ENCODE measurements at places on chromosomes 5 and 9. TPM values are rescaled to one million over a fixed set of nuclear protein-coding genes. Genes with fewer than 3 reads are reported as not detected.

GABRA6 gene
- not detected for total RNA-seq

PITX1 gene
- total RNA-seq = not detected

ABHD17B gene
- total RNA-seq = 10.9 TPM

LRRC70 gene
- total RNA-seq = 2.0 TPM

LRRC19 gene
- total RNA-seq = not detected

CLTB gene
- total RNA-seq = 199 TPM

GALNT10 gene
- total RNA-seq = 19.1 TPM

ECSCR gene
- 21.6 TPM for total RNA-seq

SIMC1 gene
- 6.8 TPM for total RNA-seq

RPS14 gene
- total RNA-seq = 1,239 TPM

PCDHA3 gene
- 0.44 TPM for total RNA-seq

TRIM7 gene
- 5.9 TPM for total RNA-seq

SLC34A1 gene
- not detected for total RNA-seq

DMRT3 gene
- total RNA-seq = not detected

GABRP gene
- not detected for total RNA-seq

PLAC8L1 gene
- total RNA-seq = not detected

NAIP gene
- 13.7 TPM for total RNA-seq

C1QTNF3 gene
- total RNA-seq = 2.5 TPM

SPATA31C1 gene
- not detected for total RNA-seq

IFNA21 gene
- not detected for total RNA-seq

GNA14 gene
- total RNA-seq = 4.2 TPM

ARID3C gene
- total RNA-seq = not detected

DNA sequence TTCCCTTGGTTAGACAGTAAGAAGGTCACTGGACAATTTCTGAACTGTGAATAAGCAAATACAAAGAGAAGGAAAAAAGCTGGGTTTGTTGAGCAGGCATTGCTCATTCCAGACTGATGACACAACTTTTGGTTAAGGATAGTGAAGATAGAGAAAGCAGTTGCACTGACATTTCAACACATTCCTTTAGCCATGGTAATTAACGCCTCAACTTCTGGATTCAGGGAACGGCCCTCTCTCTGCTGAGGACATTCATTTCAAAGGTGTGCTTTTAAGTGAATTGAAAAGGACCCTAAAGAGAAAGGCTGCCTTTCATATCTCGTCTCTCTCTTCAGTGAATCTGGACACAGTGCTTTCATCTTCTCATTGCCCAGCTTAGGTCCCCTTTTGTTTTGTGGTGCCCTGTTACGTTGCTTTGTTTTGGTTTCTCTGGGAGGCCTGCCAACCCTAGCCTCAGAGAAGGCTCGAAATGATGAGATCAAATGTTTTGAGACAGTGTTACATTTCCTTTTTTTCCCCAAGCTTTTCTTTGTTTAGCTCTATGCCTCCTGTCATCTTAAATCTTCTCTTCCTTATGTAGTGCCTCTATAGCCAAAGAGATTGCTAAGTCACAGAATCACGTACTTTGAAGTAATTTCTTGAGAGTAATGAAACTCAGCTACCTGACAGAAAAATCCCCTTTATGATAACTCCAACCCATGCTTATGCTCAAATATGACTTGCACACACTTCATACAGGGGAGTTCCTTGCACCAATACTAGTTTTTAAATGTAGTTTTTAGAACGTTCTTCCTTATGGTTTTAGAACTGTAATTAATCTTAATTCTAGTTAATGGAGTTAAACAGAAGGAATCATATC, 94.4 kb upstream of the IFNE start:
- DNase-seq = peak; percentile 24

DNA sequence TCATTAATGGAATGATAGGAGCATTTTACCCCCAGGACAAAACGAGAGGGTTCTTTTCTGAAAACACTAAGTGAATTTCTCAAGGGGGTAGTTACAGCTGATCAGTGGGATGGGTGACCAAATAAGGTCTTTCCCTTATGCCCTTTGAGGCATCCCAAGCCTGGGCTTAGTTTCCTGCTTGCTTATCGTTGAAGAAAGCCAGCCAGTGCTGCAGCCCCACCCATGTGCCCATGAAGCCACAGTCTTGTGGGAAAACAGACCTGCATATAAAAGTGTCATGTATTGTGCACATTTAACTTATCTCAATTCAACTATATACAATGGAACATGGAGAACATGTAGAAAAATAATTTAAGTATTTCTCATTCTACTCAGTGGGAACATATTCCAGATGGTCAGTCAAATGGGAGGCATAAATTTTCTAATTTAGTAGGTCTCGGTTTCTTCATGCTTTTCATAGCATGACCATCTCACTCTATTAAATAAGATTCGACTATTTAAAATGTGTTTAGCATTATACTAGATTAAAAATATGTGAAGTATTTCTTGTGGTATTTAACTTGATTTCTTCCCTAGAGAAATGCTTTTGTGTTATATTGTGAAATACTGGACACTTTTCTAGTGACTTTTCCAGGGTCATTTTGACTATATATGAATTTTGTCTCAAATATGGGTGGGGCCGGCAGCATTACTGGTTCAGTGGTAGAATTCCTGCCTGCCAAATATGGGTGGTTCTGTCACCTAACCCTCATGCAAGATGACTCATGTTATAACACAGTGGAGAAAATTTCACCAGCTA, 189.7 kb upstream of the SGCD start:
- no peak for DNase-seq

GRCh38 chr9:128454991-128455390, 815 bp upstream of the ODF2 start:
- DNase-seq = no peak

GRCh38 chr9:107174441-107174840, 108.6 kb upstream of the RAD23B start:
- DNase-seq = no peak

DNA sequence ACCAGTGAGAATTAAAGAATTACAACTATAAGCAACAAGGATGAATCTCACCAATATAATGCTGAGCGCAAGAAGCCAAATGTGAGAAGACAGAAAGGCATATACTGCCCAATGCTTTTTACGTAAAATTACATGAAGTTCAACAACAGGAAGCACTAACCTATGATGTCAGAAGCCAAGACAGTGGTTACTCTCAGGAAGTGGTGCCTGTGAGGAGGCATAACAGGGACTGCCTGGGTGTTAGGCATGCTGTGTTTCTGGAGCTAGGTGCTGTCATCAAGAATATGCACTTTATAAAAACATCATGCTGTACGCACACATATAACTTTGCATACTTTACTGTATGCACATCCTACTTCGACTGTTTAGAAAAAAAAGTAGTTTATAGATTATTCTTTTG, 30.1 kb downstream of the FRMD3 start:
- DNase-seq = no peak

DNA sequence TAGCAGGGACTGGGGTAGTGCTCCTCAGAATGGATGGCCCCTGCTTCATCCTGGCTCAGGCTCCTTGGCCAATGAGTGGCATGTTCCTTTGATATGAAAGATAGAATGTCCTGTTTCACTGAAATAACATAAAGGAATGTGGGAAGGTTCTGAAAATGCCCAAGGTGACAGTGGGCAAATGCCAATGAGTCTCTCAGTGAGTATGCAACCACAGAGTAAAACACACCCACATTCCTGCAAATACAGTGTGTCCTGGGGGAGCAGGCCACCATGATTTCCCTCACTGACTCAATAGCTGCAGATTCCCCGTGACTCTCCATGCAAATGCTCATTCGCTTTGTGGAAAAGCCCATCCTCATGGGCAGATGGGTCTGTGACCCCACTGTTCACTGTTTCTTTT, 36.4 kb downstream of the ZNF366 start:
- DNase-seq = no peak

DNA sequence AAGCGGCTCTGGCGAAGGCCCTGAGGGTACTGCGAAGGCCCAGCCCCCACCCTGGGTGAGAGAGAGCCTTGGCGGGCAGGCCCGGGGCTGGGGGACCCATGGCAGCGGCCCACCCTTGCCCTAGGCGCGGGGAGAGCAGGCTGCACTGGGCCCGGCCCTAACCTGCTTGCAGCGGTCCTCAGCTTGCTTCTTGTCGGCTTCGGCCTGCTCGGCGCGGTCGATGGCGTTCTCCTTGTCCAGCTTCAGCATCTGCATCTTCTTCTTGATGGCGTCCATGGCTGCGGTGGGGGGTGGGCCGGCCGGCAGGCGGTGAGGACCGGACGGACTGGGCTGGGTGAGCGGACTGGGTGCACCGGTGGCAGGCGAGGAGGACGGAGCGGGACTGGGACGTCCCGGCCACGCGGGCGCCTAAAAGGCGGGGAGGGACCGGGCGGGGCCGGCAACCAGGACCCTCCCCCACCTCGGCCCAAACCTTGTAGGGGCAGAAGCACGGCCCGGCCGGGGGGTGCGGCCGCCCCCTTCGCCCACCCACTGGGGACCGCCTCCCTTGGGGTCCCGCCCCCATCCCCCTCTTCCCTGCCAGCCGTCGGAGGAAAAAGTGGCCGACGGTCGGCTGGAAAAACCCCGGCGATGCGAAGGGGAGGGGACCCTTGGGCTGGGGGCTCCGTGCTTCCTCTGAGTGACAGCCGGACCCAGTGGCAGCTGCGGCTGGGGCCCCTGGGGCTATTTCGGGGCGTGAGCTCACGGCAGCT, at the start of gene TPM2:
TPM2 (minus strand) TSS at position 384 of the 752 bp plus-strand sequence; CDS start at position 276, 108 bp downstream.
- DNase-seq = peak; percentile 79

- DNase-seq = no peak
Measured at GRCh38 chr5:17888155-17888554, 253.9 kb downstream of the TAF11L14 start.

GRCh38 chr5:10169359-10169758, 80.3 kb downstream of the ATPSCKMT start:
- DNase-seq = no peak

- DNase-seq = no peak
Measured at GRCh38 chr9:87469793-87470465, 27.7 kb upstream of the DAPK1 start.

GRCh38 chr5:35830587-35830986, 26.1 kb upstream of the IL7R start:
- DNase-seq = no peak

DNA sequence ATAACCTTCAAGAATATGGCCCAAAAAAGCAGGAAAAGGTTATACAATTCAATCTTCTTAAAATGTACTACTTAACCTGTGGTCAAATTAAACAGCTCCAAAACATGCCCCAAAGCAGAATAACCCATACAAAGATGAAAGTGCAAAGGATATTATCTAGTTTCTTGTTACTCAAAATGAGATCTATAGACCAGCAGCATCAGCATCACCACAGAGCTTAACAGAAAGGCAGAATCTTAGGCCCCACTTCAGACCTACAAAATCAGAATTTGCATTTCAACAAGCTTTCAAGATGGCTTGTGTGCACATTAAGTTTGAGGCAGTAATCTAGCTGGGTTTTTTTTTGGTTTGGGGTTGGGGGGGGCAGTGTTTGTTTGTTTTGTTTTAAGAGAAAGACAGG, 54.0 kb downstream of the SCAI start:
- DNase-seq = no peak

- no peak for DNase-seq
Measured at GRCh38 chr5:88551724-88552345, 283.2 kb upstream of the TMEM161B start.

GRCh38 chr5:179166171-179166885, 106.2 kb downstream of the ZNF354C start:
- DNase-seq = peak; percentile 19

DNA sequence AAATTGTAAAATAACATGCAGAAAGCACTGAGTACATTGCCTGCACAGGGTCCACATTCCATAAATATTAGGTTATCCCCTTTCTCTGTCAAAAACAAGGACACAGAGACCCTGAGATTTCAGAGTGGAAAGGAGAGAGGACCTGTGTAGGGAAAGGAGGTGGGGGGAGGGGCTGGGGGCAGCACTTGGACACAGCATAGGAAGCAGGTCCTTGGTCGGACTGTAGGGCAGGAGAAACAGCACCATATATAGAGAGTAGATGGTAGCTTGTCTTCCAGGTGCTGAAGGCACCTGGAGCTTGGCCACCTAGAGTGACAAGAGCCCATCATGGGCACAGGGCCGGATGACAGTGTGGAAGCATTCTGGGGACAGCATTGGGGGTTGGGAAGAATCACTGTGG, 2.4 kb downstream of the TPM2 start:
- DNase-seq = no peak

GRCh38 chr9:114048533-114049415, 29.3 kb downstream of the AMBP start:
- DNase-seq = no peak

DNA sequence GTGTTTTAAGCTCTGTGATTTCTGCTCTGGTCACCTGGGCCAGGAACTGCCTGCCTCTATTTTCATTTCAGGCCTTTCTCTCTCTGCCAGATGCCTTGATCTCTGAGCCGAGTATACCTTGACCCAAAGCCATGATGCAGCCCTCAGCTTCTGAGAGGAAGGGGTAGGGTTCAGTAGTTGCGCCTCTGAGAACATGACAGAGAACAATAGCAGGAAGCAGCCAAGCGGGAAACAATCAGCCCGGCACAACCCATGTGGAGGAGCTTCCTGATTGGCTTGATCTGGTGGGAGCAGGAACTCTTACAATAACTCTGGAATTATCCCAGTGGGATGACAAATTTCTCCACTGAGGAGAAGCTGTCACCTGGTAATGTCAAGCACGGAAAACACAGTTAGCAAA, 127.4 kb downstream of the PALM2AKAP2 start:
- peak; percentile 66 for DNase-seq

- no peak for DNase-seq
Measured at GRCh38 chr5:111584651-111585050, 72.3 kb upstream of the STARD4 start.

GRCh38 chr9:127066060-127066850, 56.2 kb downstream of the ANGPTL2 start:
- DNase-seq = no peak

GRCh38 chr5:60352992-60353599, 346.9 kb downstream of the DEPDC1B start:
- DNase-seq = no peak

DNA sequence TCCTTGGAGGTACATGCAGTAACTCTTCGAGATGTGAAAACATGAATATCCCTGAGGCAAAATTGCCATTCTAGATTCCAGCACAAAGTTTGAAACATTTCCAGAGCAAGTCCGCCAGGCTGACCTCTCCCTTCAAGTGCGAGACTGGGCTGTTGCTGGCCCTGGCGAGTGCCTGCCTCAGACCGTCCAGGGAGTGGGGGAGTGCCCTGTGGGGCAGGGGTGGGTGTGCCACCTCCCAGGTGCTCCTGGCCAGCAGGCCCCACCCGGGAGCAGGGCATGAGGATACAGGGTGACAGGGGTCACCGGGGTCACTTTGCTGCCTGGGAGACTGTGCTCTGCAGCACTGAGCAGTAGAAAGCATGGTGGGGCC, 199.9 kb downstream of the AOPEP start:
- no peak for DNase-seq

GRCh38 chr9:113898596-113898995, 22.5 kb downstream of the ZNF618 start:
- DNase-seq = no peak

- DNase-seq = no peak
Measured at GRCh38 chr9:12838546-12838945, 63.7 kb downstream of the LURAP1L start.

GRCh38 chr9:136512651-136513071, 29.8 kb upstream of the SEC16A start:
- DNase-seq = peak; percentile 67

GRCh38 chr5:174690271-174690670, 34.1 kb upstream of the MSX2 start:
- no peak for DNase-seq

GRCh38 chr5:172502410-172502809, 48.1 kb upstream of the SH3PXD2B start:
- no peak for DNase-seq

- DNase-seq = no peak
Measured at GRCh38 chr9:79989079-79989478, 417.3 kb downstream of the TLE4 start.

GRCh38 chr5:75622564-75622963, 11.3 kb downstream of the ANKDD1B start:
- DNase-seq = no peak

- no peak for DNase-seq
Measured at GRCh38 chr5:113569396-113569795, 55.9 kb downstream of the YTHDC2 start.
